ENCODE measurements at places on chromosomes 12 and 14. TPM values are rescaled to one million over a fixed set of nuclear protein-coding genes. Genes with fewer than 3 reads are reported as not detected.

The KRT77 gene
- polyA plus RNA-seq = not detected

The YBX3 gene
- 4,885 TPM for polyA plus RNA-seq

The MAP4K5 gene
- polyA plus RNA-seq = 4.8 TPM

The CD163 gene
- 7.3 TPM for polyA plus RNA-seq

The SOCS2 gene
- polyA plus RNA-seq = 3.4 TPM

The OTX2 gene
- polyA plus RNA-seq = not detected

The KCNC2 gene
- polyA plus RNA-seq = 0.01 TPM

The CABP1 gene
- 2.3 TPM for polyA plus RNA-seq

The TMEM19 gene
- 31.1 TPM for polyA plus RNA-seq

- no peak for DNase-seq
Measured at GRCh38 chr12:4433745-4434058, 11.9 kb downstream of the FGF6 start.

- DNase-seq = no peak
Measured at GRCh38 chr12:110353211-110353965, 50.1 kb downstream of the ANAPC7 start.

GRCh38 chr12:110251381-110251780 lies 29.7 kb upstream of the ATP2A2 start:
- DNase-seq = no peak

GRCh38 chr12:129961091-129961490 lies 57.3 kb upstream of the TMEM132D start:
- no peak for DNase-seq

DNA sequence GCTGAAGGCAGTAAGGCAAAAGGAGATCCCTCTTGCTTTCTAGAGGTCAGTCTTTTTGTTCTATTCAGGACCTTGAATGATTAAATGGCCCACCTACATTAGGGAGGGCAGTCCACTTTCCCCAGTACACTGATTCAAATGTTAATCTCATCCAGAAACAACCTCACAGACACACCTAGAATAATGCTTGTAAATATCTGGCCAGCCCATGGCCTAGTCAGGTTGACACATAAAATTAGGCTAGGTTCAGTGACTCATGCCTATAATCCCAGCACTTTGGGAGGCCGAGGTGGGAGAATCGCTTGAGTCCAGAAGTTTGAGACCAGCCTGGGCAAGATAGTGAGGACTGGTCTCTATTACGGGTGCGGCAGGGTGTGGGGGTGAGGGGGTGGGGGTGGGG lies 43.5 kb downstream of the MIPOL1 start:
- DNase-seq = no peak

GRCh38 chr14:103188810-103189480 lies 65.7 kb downstream of the TNFAIP2 start:
- peak; percentile 61 for DNase-seq

- DNase-seq = no peak
Measured at GRCh38 chr12:125151284-125151683, 86.0 kb downstream of the AACS start.

DNA sequence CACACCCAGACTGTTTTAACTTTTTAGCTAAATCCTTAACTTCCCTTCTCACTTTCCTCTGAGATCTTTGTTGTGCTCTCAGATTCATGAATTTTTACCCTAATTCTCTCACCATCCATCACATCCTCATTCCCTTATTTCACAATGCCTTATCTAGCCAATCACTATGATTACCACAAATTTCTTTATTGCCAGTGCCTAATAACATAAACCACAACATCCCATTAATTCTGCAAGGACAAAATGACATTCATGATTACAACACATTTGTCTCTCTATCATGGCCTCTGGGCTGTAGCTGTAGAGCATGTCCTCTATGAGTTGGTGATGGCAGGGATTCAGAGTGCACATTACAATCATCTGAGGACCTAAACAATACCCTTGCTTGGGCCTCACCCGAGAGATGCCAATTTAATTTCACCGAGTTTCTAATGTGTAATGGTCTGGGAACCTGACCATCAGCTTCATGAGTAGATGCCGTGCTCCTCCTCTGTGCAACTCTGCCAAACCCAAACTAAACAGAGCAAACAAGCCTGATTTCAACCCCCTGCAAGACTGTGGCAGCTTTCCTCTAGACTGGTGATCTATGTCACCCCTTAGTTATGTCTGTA lies 99.3 kb downstream of the SPTSSA start:
- no peak for DNase-seq

DNA sequence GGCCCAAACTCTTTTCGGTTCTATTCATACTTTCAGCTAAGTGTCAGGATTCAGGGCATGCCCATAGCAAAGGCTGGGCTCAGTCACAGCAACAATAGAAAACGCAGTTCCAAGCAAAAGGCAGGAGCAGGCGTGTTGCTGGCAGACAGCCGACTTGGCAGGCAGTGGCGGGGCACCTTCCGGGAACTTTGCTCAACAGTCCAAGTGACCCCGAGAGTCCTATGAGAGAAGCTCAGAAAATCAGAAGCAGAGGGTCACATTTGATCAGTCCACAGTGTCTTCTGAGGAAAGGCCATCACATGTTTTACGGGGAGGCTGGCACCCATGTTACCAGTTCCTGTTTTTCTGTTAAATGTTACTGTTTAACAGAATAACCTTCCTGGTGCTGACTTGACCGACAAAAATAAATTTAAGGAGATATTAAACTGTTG lies 115.0 kb downstream of the DACT1 start:
- peak; percentile 73 for DNase-seq

- no peak for DNase-seq
Measured at GRCh38 chr14:37565550-37565949, 29.5 kb downstream of the FOXA1 start.

DNA sequence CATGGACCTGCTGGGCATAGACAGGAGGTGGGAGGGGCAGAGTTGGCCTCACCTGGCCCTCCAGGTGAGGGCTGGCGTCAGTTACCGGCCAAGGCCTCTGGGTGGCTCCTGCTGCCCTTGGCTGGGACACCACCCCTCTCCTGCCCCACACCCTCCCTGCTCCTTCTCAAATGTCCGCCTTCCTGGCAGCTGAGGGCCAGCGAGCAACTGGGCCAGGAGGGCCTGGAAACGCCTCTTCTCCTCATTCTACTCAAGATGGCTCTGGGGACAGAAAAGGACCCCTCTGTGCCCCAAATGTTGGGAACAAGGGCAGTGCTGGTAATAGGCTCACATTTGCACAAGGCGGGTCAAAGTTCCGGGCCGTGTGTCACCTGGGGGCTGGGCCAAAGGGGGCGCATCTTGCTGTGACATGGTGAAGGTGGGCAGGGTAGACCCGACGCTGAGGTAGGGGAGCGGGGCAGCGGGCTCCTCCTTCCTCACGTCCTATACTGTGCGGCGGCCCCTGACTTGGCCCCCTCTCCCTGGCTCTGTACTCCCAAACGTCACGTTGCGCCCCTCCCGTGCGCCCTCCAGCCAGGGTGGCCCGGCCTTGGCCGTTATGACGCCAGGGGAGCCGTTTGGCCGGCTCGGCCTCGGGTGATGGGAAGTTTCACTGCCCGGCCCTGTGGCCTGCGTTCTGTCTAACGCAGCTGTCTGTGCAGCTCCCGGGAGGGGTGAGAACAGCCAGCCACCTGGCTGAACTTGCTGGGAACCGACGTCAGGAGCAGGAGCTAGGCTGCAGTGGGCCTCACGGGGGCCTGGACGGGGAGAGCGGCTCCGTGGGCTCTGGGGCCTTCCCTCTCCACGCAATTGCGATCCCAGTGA lies 18.0 kb upstream of the DLK1 start:
- peak; percentile 53 for DNase-seq

DNA sequence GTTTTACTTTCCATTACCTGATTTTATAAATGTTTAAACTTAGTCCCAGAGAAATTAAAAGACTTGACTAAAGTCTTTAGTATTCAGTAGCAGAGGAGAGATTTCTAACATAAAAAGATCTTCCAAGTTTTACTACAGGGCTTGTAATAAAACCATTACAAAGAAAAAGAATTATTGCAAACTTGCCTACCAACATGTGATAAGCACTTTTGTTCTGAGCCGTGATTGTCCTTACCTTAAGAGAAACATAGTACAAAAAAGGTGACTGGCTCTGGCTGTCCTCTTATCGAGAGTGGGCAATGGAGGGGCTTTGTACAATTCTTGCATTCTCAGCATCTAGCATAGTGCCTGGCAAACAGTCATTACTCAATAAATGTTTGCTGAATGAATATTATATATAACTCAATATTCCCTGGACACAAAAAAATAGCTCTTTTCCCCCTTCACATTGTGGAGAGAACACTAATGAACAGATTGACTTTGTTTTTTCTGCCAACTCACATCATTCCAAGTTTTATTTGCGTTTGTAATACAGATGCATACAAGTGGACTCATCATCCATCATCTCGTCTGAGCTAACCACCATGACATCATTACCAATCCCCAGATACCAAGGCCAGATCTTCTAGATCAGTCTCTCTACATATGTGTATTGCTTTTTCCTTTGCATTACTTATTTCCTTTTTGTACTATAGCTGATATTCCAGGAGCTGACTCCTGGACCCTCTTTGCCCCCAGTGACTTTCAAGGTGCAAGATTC lies 192.8 kb upstream of the EEA1 start:
- DNase-seq = no peak

- DNase-seq = no peak
Measured at GRCh38 chr14:87869619-87870583, 123.1 kb downstream of the GALC start.
